ENCODE measurements at places on chromosomes 2 and 18. TPM values are rescaled to one million over a fixed set of nuclear protein-coding genes. Genes with fewer than 3 reads are reported as not detected.

Gene VPS4B
- 49.9 TPM for total RNA-seq

Gene SERPINB10
- not detected for total RNA-seq

DNA sequence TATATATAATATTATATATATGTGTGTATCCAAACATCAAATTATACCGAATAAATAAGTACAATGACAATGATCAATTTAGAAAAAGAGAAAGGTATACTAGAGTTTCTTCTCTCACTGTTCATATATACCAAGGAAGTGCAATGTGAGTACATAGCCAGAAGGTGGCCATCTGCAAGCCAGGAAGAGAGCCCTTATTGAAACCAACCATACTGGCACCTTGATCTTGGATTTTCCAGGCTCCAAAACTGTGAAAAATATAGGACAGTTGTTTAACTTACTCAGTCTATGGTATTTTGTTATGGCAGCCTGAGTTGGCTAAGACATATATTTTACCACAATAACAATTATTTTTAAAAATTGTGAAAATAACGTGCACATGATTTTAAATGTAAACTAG lies 1490.2 kb upstream of the SLC39A10 start:
- DNase-seq, result no peak

GRCh38 chr18:63031375-63031774 lies 288.2 kb downstream of the BCL2 start:
- no peak for DNase-seq

Gene TSPYL6
- total RNA-seq, result not detected

Gene ABCB11
- not detected for total RNA-seq

- DNase-seq, result no peak
Measured at GRCh38 chr2:240453461-240454105, 18.1 kb downstream of the GPC1 start.

Gene SERPINB4
- not detected for total RNA-seq

DNA sequence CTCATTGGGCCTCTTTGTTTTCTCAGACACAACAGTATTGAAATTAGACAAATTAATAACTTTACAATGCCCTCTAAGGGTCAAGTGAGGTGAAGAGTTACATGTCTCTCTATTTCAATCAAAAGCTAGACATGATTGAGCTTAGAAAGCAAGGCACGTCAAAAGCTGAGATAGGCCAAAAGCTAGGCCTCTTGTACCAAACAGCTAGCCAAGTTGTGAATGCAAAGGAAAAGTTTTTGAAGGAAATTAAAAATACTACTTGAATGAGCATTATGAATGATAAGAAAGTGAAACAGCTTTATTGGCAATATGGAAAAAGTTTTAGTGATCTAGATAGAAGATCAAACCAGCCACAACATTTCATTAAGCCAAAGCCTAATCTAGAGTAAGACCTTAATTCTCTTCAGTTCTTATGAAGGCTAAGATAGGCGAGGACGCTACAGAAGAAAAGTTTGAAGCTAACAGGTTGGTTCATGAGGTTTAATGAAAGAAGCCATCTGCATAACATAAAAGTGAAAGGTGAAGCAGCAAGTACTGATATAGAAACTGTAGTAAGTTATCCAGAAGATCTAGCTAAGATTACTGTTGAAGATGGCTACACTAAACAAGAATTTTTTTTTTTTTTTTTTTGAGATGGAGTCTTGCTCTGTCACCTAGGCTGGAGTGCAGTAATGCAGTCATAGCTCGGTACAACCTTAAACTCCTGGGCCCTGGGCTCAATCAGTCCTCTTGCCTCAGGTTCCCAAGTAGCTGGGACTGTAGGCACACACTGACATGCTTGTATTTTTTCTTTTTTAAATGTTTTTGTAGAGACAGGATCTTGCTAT lies 65.5 kb downstream of the FAM117B start:
- no peak for DNase-seq

- DNase-seq, result no peak
Measured at GRCh38 chr2:233242231-233242927, 9.1 kb upstream of the ATG16L1 start.

DNA sequence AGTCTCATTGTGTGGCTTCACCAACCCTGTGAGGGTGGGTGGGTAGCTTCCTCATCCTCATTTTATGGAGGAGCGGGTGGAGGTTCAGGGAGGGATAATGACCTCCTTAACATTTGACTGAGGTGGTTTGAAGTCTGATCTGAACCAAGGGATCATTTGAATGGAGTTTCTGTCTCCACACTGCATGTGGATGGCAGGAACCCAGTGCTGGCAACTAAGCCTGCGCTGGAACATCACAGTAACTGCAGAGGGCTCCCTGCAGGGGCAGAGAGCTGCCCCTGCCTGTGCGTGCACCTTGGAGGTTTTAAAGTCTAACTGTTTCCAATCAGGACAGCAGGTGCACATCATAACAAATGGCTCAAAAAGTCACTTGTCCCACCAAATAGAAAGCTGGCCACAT lies 3.3 kb downstream of the AGAP1 start:
- no peak for DNase-seq

- no peak for DNase-seq
Measured at GRCh38 chr2:146979746-146980145, 865.1 kb upstream of the ACVR2A start.

Gene LRRC30
- total RNA-seq, result not detected

Gene ZNF385B
- 1.9 TPM for total RNA-seq

- DNase-seq, result no peak
Measured at GRCh38 chr2:10584242-10584753, 105.5 kb downstream of the NOL10 start.

GRCh38 chr2:38148501-38148900 lies 72.5 kb upstream of the CYP1B1 start:
- no peak for DNase-seq

DNA sequence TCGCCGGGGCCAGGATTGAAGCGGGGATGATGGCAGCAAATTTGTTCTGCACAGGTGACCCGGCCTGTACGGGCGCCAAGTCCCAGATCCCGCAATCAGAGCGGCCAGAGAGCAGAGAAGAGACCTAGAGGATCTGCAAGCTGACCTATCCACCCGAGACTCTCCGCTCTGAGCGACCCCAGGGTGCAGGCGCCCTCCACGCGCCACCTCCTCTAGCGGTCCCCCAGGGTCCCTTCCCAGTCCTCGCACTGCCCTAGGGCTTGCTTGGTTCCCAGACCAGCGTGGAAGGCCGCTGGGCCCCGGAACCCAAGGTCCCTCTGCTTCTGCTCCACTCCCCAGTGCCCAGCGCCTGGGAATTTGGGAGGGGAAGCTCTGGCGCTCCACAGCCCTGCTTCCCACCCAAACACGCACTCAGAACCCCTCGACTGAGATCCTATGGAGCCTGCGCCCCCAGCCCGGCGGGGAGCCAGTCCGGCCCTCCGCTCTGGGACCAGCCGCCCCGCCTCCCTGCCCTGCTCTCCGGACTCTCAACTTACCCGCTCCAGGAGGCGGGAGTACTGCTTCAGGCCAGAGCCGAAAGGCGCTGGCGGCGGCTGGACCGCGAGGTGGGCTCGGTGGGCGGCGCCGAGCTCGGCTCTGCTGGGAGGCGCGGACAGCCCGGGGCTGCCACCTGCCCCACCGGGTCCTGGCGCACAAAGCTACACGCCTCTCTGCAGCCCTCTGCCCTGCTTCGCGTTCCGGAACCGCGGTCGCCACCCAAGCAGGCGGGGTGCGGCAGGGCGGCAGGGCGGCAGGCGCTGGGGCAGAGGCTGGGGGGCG lies 3.0 kb upstream of the SIX3 start:
- DNase-seq, result no peak

DNA sequence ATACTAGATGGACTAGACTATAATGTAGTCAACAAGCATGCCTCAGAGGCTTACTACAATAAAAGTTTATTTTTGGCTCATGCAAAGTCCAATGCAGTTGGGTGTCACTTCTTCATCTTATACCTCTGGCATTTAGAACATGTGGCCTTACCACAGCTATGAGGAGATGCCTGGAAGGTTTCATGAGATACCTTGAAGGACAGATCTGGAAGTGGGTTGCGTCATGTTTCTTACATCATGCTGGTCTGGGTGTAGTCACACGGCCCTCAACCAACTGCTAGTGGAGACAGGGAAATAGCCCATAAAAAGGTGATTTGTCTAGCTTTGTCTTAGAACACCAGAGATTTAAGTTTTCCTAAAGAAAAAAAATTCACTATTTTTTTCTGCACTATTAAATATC lies 91.7 kb upstream of the MMADHC start:
- DNase-seq, result no peak

Gene EPAS1
- total RNA-seq, result 667 TPM
